ENCODE measurements at places on chromosomes 7 and 10.

- DNase-seq = no peak
These were observed 146.5 kb downstream of the FANK1 start for GRCh38 chr10:126042906-126043305.

GRCh38 chr10:78831461-78831860, 237.3 kb upstream of the ZMIZ1 start:
- no peak for DNase-seq

DNA sequence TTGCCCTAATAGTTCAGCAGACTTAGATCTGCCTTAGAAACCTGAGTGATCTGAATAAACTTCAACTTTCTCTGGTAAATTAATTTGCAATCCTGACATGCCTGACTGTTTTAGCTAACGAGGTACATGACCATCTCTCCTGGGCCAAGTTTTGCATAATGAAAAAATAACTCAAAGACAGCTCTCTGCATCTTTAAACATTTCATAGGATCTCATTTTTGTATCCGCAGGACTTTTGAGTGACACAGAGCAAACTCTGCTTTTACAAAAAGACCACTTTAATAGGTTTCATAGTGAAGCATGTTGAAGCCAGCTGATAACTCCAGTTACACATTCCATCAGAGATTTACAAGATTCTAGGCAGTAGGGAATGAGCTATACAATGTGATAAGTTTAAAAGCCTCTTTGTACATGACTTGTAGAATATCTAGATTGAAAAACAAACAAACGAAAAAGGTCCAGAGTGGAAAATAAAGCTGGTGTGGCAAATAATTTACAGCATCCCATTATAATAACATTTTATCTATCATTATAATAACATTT, 2.1 kb downstream of the PRKG1 start:
- DNase-seq = no peak

- peak; percentile 35 for DNase-seq
These were observed 63.3 kb downstream of the MRC1 start for GRCh38 chr10:17872191-17873091.

GRCh38 chr7:37901236-37901827, 15.3 kb downstream of the SFRP4 start:
- peak; percentile 10 for DNase-seq

- DNase-seq = no peak
These were observed 155.8 kb downstream of the GPAM start for GRCh38 chr10:112027731-112028280.

- no peak for DNase-seq
These were observed 115.0 kb downstream of the DNAJB9 start for GRCh38 chr7:108684629-108685028.

GRCh38 chr7:151179287-151179860, 7.7 kb downstream of the ASB10 start:
- no peak for DNase-seq

DNA sequence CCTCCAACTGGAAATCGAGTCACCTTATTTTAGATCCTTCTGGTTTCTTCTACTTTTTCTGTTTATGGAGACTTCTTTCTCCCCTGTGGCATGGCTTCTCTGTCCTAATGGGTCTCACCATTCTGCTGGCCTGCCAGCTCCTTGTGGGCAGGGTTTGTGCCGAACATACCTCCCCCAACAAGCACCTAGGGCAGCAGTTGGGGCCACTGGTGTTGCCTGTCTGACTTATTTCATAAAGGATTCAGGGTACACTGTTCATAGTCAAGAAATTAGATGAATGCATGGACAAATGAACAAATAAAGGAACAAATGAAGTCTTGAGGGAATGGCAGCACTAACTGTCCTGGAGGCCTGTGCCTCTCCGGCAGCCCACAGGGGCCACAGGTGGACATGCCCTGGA, 55.6 kb upstream of the DOCK1 start:
- no peak for DNase-seq

DNA sequence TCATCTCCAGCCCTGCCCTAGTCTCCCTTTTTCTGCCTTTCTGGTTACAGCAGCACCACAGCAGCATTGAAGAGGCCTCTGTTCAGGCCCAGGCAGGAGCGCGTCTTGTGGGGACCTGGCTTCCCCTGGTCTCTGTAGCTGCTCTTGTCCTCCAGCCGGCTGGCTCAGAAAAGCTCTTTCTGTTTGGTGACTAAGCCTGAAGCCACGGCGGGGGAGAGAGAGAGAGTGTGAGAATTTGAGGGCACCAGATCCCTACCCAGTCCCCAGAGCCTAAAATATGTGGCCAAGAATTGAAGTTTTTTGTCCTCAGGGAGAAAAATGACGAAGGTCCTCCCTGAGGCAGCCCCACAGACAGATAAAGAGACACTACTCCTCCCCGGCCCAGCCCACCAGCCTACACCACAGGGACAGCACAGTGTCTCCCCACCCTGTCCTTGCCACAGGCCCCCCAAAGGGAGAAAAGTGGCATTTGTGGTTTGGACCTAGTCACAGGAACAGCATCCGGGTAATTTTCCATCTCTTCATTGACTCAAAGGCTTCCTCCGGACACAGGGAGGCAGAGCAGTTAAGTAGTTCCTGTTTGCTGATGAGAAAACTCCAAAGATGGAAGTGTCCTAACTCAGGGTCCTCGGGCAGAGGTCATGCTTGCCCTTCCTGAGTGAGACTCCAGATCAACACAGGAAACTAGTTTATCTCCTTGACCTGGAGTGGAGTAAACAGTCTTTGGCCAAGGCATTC, 13.3 kb upstream of the FAM180A start:
- no peak for DNase-seq

GRCh38 chr7:55110993-55111361, 92.2 kb downstream of the EGFR start:
- no peak for DNase-seq

- DNase-seq = no peak
These were observed 212.7 kb downstream of the HERPUD2 start for GRCh38 chr7:35482231-35482630.

All from hematopoietic multipotent progenitor cell treated with erythropoietin and hydrocortisone succinate and interleukin-3 and kit ligand, for 17 days (in vitro differentiated cells).